ENCODE measurements at places on chromosomes 5 and 9. TPM values are rescaled to one million over a fixed set of nuclear protein-coding genes. Genes with fewer than 3 reads are reported as not detected.

Gene GADD45G
- 0.51 TPM for total RNA-seq

Gene HTR1A
- total RNA-seq: not detected

Gene IRX1
- not detected for total RNA-seq

Gene ARID3C
- total RNA-seq: 0.16 TPM

Gene TXNDC15
- 42.9 TPM for total RNA-seq

Gene NEUROG1
- total RNA-seq: not detected

Gene NOTCH1
- total RNA-seq: 12.3 TPM

Gene FGFR4
- 25.5 TPM for total RNA-seq

Gene PRLR
- 0.02 TPM for total RNA-seq

Gene WDR38
- 0.12 TPM for total RNA-seq
